ENCODE measurements at places on chromosomes 4 and X.

DNA sequence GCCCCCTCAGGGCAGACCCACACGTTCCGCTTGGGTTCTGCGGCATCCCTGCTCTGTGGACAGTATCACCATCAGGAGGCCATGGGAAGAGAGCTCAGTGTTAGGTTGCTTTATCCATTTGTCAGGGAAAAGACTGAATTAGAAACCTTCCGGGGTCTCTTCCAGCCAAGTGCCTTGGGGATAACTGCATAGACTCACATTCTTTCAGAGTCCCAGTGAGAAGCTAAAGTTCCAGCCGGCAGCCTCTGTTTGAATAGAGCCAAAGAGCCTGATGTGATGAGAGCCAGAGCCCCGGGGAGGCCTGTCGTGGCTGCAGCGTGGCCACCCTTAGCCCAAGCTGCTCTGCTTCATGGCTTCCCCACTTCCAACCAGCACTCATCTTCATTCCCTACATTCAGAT, 85.2 kb downstream of the FHDC1 start:
- no peak for DNase-seq

GRCh38 chr4:172708184-172708583, 460.4 kb upstream of the GALNT7 start:
- no peak for DNase-seq

DNA sequence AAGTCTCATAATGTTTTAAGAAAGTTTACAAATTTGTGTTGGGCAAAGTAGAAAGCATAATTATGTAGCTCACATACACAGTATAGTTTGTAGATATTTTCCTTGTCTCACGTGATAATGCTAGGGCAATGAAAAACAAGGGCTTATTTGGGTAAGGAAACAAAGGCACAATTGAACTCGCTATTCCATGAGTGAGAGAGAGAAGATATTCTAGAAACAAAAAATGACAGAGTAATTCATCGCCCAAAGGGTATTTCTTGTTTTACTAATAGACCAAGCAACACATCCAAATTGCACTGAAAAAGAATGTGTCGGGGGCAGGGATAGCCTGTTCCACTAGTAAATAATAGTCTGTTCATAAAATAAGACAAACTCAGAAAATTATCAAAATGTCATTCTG, 3.6 kb upstream of the ASB11 start:
- no peak for DNase-seq

DNA sequence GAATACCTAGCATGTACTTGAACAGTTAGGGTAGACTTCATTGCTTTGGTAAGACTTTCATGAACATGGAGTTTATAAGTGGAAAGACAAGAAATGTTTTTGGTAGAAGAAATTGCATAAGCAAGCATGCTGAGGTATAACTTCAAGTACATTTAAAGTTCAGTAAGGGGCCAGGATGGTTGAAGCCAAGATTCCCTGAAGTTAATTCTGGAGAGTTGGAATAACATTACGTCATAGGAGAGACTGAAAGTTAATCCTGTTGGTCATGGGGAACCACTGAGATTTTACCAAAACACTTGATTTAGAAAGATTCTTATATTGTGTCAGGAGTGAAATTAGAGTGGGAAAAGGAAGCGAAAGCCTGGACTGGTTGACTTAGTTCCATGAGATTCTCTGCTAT, 767.5 kb upstream of the MAGEB2 start:
- DNase-seq = no peak

DNA sequence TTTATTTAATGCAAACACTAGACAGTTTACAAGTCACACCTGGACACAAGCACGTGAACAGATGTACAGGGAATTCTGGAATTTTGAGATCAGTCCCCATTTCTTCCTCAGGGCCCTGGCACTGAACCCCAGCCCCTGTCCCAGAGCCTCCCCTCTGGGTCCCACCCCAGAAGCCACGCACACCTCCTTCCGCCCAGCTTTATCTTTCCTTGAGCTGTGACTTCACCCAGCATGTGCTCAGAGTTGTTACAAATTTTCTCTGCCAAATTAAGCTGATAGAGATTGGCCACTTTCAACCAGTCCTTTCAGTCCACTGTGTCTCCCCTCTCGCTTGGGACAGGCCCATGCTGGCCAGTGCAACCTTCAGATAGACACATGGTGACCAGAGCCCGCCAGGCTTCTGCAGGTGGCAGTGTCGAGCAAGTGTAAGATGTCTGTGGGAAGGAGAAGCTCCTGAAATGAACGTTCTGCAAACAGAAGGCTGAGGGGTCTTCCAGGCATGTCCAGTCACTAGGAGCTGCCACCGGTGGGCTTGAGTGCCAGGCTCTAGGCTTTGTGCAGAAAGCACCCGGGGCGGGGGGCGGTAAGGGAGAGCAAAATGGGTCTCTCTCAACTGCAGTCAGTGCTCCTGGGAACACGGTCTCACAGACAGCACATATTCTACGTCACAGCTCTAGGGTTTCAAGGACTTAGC, 73.3 kb downstream of the MTMR1 start:
- DNase-seq = no peak

DNA sequence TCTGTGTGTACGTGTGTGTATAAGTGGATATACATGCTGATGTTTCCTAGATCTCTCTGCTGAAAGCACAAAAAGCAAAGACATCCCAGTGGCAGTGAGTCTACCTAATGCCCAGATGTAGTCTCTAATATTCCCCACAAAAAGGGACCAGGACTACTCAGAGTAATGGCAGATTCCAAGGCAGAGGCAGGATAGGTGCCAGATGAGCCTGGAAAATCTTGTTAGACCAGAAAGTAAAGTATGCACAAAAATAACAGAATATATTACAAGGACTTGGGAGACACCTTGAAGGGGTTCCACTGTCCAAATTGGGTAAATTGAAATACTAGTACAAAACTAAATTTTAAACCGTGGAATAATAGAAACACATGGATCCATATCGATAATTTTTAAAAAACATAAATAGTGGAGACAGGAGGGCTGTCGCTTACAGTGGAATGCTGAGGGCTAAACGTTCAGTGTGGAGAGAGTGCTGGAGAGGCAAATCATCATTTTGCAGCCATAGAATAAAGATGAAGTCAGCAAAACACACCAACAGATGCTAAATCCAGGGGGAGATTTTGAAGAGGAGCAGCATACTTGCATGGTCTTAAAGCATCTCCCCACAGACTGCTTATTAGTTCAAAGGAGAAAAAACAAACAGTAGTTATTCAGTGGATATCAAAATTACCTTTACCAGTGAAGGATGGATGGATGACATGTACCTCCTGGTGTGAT, 123.4 kb upstream of the TSPAN5 start:
- no peak for DNase-seq

- no peak for DNase-seq
Measured at GRCh38 chrX:39850209-39850608, 247.5 kb downstream of the BCOR start.

DNA sequence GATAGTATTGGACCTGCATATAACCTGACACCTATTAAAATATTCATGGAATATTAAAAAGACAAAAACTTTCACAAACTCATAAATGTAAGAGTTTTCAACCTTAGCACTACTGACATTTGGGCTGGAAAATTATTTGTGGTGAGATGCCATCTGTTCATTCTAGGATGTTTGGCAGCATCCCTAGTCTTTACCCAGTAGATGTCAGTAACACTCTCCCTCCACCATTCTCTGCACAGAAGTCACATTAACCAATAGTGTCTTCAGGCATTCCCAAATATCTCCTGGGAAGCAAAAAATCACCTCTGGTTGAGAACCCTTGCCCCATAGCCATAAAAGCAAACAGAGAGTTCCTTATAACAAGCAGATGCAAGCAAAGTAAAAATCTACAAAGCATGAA, 41.4 kb upstream of the NDST4 start:
- DNase-seq = no peak

DNA sequence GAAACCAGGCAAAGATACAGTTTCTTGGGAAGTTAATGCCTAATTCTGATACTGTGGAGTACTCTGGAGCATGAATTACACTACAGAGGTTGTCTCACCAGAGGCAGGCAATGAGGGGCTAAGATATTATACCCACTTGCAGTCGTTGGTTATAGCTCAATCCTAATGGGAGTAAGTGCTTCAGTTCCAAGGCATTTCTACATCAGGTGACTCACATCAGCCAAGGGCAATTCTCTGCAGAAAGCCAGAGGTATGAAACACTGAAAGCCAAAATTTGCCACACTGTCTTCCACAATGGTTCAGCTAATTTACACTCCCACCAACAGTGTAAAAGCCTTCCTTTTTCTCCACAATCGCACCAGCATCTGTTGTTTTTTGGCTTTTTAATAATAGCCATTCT, 174.0 kb upstream of the IL15 start:
- DNase-seq = no peak

DNA sequence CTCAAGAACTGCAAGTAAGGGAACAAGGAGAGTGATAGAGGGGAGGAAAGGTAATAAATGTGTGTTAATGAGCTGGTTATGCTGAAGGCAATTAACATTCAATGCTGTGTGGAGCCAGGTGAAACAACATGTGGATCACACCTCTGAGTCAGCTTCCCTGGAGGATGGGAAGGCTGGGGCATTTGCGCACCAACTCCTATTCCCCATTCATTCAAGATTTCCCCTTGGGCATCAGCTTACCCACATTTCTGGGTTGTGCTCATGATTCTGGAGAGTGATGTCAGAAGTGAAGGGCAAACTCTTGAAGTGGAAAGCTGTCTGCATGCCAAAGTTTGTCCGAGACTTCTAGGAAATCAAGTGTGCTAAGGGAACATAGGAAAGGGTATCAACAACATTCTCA, 461.4 kb downstream of the MID1IP1 start:
- peak; percentile 56 for DNase-seq

DNA sequence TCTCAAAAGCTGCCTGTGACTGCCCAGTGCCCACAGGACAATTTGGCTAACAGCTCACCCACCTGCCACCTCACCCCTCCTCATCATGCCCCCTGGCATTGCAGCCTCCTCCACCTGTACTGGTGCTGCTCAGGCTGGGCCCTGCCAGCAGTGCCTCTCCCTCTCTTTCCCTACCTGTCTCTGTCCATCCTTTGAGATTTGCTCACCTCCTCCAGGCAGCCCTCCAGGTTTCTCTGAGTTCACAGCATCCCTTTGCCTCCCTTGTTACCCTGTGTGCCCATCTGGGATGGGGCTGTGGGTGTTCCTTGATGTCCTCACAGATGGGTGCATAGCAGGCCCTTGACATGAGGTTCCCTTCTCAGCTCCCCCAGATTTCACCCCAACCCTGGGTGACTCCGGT, 224.9 kb downstream of the AFAP1 start:
- DNase-seq = no peak

DNA sequence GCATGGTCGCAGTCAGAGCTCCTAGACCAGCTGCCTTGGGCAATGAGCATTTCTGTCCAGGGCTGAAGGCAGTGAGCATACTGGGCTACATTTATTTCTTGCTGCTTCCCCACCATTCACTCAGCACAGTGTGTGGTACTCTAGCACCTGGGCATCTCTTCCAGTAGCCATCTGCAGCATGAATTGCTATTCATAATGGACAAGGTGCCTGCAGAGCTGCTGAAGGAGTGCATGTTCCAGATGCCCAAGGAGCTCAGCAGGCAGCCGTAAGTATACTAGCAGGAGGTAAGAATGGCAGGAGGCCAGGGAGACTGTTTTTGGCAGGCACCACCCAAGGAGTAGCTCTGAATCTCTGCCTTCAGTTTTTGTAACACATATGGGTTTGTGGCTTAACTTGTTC, 110.4 kb upstream of the RXFP1 start:
- no peak for DNase-seq

- no peak for DNase-seq
Measured at GRCh38 chr4:74772106-74772505, 22.2 kb downstream of the BTC start.

- no peak for DNase-seq
Measured at GRCh38 chr4:74263551-74263950, 44.7 kb upstream of the EPGN start.

DNA sequence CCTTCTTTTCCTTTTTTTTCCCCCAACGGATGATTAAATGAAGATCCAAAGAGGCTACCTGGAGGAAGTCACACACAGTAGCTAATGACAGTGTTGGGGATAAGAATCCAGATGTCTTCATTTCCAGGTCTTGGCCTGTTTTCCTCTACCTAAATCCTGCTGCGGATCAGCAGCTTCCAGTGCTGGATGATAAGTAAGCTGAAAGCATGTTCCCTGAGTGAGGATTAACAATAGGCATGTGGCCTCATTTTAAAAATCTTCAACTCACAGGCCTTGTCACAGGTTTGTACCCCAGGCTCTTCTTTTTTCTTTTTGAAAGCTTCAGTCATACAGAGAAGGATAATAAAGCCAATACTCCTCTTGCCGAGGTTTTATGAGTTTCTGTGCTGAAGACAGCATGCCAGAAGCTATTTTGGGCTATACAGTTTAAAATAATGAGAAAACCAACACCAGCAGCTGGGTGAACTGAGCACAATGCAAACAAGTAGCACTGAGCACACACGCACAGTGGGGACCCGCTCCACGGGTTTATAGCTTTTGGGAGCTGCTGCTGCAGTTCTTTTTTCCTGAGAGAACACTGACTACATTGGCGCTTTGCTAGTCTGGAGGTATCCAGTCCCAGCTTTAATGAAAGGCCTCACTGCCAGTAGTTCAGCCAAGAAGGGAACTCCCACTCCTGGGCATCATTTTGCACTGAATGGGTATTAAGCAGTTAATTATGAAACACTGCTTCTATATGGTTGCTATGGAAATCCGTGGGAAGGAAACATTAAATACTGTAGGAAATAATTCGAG, 184.2 kb upstream of the CTSO start:
- DNase-seq = no peak

DNA sequence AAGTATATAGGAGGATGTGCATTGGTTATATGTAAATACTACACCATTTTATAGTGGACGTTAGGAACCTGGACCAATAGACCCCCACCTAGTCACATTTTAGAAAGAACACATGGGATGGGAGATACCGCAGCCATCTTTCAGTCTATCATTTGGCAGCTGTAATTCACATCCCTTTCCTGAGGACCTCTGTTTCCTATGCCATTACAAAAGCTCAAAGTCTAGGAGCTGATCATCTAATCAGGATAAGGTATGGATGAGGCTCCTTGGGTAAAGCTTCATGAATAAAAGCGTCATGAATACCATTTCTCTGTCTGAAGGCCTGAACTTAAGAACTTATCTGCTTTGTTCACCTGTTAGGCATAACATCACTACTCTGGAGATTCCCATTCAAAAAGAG, 31.1 kb downstream of the OCIAD1 start:
- no peak for DNase-seq

DNA sequence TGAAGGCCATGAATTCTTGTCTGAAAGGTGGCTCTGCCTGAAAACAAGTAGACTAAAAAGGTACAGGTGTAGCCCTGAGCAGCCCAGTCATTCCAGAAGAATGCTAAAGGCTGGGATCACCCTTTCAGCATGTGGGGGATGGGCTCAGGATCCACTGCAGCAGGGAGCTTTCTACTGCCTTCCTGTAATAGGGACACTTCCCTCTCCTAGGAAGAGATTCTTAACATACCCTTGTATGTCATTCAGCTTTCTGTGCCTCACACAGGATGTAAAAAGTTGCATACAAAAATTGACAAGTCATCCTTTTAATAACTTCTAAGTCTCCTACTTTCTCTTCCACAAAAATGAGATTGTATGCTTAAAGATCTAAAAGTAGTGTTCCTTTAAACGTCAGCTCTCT, 123.3 kb downstream of the ZNF518B start:
- no peak for DNase-seq

- DNase-seq = no peak
Measured at GRCh38 chr4:31530555-31530954, 810.4 kb downstream of the PCDH7 start.
